ENCODE measurements at places on chromosomes 4 and X.

DNA sequence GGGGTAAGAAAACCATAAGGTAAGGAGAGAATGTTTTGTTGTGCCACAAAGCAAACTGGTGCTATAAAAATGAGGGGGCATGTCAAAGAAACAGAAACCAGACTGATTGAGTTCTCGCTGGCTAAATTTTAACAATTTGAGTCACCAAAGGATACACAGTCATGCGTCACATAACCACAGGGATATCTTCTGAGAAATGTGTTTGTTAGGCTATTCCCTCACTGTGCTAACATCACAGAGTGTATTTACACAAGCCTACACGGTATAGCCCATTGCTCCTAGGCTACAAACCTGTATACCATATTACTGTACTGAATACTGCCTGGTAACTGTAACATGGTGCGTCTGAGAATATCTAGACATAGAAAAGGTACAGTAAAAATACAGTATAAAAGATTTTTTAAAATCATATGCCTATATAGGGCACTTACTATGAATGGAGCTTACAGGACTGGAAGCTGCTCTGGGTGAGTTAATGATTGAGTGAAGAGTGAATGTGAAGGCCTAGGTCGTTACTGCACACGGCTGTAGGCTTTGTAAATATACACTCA is 50.1 kb downstream of the FBXW7 start:
- peak; percentile 74 for DNase-seq

GRCh38 chrX:140933874-140934655 is 68.3 kb upstream of the SPANXB1 start:
- DNase-seq = no peak

DNA sequence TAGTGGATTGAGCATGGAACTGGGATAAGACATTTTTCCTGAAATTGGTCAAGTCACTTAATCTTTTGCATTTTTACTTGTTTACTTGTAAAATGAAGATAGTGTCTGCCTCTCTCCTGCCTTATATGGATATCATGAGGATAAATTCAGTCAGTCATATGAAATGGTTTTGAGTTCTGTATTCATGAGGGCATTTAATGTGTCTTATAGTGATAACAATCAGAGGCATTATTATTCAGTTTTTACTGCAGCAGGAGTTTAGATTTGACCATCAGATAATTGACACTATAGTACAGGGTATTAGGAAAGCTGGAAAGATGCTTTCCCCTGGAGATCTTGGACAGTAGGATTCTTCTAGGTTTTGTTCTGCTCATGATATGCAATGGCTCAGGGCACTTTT is 26.0 kb downstream of the NPNT start:
- DNase-seq = no peak

- no peak for DNase-seq
Measured at GRCh38 chrX:138683600-138683999, 27.9 kb downstream of the FGF13 start.

GRCh38 chr4:152240232-152240631 is 295.7 kb downstream of the FBXW7 start:
- no peak for DNase-seq

- DNase-seq = no peak
Measured at GRCh38 chrX:30812326-30812725, 76.7 kb downstream of the TAB3 start.

GRCh38 chr4:113960684-113961321 is 18.6 kb downstream of the ARSJ start:
- DNase-seq = no peak

DNA sequence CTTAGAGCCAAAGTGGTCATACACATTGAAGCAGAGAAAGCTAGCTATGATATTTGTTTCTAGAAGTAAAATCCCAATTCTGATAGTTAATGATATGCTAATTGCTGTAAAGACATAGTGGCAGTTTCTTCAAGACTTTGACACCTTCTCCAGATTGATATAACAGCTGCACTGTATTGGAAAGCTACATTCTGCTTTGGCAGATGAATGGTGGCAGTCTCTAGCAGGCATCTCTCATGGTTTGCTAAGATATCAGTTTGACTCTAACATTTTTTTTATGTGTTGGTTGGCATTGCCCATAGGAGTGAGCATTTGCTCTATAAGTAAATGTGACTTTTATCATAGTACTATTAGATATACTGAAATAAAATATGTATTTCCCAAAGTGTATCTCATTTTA is 128.2 kb downstream of the AFF2 start:
- DNase-seq = no peak

GRCh38 chrX:46695491-46695890 is 63.4 kb downstream of the SLC9A7 start:
- no peak for DNase-seq

DNA sequence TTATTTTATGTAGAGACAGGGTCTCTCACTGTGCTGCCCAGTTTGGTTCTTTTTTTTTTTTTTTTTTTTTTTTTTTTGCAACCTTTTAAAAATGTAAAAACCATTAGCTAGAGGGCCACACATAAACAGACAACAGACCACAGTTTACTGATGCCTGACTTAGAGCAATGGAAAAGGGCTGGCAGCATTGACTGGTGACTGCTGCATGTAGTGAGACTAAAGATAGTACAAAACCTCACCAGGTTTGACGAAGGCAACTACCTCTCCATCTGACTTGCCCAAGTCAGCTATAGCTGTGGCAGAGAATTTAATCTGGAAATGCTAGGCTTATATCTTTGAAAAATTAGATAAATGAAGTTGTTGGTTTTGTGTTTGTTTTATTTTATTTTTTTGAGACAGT is 102.9 kb downstream of the RBM47 start:
- no peak for DNase-seq

DNA sequence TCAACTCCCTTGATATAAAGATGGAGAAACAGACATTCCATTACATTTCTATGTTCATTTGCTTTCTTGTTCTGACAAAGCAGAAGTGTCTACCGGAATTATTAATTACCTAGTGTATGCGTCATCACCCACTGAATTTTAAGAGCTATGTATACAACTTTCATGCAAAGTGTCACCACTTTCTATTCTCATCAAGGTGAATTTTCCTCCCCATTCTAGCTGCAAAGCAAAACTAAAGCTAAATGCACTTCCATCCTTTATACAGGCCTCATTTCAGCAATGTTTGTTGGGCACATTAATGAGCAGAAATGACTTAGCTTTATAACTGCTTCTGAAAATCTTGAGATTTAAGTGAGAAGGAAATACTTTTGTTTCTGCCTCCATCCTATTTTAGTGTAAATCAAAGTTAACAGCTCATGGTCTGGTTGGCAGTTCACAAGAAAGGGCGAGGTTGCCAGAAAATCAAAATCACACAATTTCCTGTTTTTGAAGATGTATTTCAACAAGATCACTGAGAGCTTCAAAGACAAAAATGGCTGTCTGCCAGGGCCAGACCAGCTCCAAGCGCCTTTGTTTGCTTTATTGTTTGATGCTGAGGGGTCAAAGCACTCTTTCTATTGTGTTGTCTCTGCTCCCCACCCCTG is 7.2 kb upstream of the FAM9C start:
- peak; percentile 72 for DNase-seq
